NCI-H1694 (cell line): ENCODE measurements at places on chromosomes 13 and 19.

DNA sequence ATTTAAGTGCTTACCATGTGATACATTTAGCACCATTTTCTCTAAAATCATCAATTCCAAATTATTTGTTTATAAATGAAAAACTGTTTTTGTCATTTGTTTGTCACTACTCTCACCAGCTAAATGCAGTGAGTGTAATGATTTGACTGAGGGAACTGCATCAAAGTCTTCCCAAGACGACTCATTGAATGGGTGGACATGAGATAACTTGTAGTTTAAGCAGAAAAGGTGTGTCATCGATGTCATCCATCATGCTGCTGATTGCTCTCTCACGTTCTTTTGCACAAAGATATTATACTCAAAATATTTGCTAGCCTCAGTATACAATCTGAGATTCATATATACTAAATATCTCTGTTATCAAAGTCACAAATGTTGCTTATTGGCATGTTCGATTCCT lies 366.5 kb downstream of the IRS2 start:
- no peak for DNase-seq

GRCh38 chr13:79393564-79394249 lies 12.3 kb downstream of the RBM26 start:
- no peak for DNase-seq

- no peak for DNase-seq
Observed at GRCh38 chr13:29106651-29107050, 286.5 kb downstream of the MTUS2 start.

DNA sequence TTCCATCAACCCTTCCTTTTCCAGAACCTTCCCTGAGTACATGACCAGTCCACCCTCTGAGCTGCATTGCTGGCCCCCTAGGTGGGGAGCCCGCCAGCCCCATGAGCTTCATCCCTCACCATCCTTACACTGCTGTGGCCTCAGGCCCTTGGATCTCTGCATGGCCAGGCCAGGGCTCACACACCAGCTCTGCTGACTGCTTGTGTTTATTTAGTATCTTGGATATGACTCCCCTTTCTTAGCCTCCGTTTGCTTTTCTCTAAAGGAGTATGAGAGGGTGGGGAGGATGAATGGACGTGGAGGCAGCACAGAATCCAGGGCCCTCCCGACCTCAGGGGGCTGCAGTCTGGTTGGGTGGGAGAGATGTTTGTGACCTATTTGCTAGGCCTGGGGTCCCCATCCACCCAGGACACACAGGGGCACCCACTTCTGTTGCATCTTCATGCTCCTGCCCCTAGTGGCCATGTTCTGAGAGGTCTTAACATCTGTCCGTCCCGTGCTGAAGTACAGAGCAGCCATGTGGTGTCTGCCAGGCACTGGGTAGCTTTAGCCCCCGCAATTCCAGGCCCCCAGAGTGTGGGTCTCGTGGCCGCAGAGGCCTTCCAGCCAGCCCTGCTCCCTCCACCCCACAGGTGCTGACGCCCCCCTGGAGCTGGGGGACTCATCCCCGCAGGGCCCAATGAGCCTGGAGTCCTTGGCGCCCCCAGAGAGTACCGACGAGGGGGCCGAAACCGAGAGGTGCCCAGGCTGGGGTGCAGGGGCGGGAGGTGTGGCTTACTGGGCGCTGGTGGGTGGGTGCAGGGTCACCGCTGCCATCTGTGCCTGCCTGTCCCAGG lies 13.0 kb downstream of the ARHGEF1 start:
- peak; percentile 19 for DNase-seq

- peak; percentile 51 for DNase-seq
Observed at GRCh38 chr13:51518827-51519226, 65.4 kb upstream of the WDFY2 start.

GRCh38 chr13:99896369-99897075 lies 75.0 kb downstream of the ZIC5 start:
- DNase-seq, result no peak

DNA sequence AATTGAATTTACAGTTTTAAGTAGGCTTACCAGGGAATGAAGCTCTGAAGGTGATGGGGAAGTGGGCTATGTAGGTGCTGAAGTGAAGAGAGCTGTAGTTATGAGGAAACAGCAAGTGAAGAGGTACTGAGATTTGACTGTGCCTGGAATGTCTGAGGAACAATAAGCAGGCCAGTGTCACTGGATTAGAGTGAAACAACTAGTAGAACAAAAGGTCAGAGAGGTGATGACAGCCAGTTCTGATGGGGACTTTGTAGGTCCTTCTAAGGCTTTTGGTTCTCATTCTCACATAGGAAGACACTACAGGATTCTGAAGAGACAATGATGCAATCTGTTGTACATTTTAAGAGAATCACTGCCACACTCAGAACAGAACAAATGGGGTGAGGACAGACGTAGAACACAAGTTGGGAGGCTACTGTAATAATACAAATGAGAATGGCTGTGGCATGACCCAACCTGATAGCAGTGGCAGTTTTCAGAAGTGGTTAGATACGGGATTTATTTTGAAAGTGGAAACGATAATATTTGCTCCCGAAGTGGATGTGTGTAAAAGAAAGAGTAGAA lies 130.8 kb downstream of the MYCBP2 start:
- no peak for DNase-seq

- DNase-seq, result no peak
Observed at GRCh38 chr19:35841961-35842595, 10.2 kb downstream of the NPHS1 start.

GRCh38 chr13:44451126-44451525 lies 77.5 kb downstream of the SERP2 start:
- no peak for DNase-seq

GRCh38 chr13:25982907-25983306 lies 68.9 kb downstream of the SHISA2 start:
- DNase-seq, result peak; percentile 9

GRCh38 chr13:51997641-51998330 lies 13.5 kb downstream of the ATP7B start:
- DNase-seq, result no peak

DNA sequence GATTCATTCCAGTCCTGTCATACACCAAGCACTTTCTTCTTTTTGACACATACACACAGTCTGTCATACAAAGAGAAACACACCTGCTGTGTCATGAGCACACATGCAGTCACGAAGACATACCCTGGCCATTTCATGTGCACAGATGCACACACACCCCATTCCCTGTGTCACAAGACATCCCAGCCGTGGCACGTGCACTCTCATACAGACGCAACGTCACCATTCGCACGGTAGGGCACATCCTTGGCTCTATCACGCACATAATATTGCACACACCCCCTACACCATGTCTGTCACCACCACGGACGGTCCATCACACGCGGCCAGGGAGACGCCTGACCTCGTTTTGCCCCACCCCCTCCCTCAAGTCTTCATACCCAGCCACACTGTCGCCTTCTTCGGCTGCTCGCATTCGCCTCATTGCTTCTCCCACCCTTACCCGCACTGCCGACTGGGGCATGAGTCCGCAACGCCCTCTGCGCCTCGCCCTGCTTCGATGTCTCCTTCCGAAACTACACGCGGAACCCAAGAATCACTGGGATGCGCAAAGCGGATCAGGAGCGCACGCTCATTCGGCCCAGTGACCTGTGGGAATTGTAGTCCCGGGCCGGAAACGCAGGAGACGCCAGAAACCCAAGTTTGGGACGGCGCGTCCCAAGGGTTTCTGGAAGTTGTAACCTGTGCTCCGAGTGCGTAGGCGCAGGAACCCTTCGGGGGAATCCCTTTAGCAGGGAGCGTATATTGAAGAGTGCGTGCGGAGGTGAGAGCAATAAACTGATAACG lies 6.8 kb upstream of the ZNF283 start:
- no peak for DNase-seq

DNA sequence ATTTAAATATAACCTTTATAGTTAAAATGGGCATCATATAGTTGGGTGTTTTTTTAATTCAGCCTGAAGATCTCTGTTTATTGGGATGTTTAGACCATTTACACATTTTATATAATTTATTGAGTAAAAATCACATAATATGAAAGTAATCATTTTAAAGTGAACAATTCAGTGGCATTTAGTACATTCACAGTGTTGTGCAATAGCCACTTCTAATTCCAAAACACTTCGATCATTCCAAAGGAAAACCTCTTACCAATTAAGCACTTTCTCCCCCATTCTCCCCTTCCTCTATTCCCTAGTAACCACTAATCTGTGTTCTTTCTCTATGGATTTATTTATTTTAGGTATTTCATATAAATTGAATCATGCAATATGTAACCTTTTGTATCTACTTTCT lies 30.2 kb downstream of the ZNF527 start:
- no peak for DNase-seq

DNA sequence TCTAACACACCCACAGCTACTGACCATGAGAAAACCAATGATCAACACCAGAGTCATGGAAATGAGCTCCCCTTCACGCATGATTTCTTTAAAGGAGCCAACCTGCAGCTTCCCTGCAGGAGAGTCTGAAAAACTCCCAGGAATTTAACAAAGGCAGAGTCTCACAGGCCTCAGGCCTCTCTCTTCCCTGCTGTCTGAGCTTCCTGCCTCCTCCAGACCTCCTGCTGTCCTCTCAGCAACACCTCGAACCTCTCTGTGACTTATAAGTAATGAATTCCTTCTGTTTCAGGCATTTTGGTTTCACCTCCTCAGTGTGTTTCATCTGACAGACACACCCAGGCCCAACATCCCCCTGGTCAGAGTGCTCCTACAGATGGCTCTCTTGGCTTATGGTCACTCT lies 1044.4 kb downstream of the UQCRFS1 start:
- no peak for DNase-seq

DNA sequence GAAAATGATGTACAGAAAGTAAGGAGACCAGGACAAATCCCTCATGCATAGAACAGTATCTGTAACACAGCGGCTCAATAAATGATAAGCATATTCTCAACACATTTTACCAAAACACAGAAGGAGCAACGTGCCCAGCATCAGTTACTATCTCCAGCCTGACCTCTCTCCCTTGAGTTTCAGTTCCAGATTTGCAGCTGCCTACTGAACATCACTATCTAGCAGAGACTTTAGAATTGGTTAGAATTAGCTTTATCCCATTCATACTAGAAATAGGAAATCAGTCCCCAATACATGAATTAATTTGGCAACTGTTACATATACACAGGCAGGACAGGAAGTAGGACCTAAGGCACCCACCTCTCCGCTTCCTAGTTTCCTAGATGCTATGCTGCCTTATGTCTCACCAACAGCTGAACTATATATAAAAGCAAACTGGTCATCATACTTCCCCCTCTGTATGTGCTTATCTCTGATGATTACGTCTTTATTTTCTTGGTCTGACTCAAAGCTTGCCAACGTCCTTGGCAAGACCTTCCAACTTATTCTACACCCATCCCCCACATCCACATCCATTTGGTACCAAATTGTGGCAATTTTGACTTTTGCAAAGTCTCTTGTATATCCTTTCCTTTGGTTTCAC lies 61.1 kb downstream of the SACS start:
- DNase-seq, result no peak

GRCh38 chr19:9037400-9038062 lies 27.3 kb upstream of the MUC16 start:
- no peak for DNase-seq

- DNase-seq, result no peak
Observed at GRCh38 chr19:45518469-45518826, 11.2 kb downstream of the VASP start.

- DNase-seq, result no peak
Observed at GRCh38 chr13:79447141-79447540, 33.8 kb upstream of the NDFIP2 start.

DNA sequence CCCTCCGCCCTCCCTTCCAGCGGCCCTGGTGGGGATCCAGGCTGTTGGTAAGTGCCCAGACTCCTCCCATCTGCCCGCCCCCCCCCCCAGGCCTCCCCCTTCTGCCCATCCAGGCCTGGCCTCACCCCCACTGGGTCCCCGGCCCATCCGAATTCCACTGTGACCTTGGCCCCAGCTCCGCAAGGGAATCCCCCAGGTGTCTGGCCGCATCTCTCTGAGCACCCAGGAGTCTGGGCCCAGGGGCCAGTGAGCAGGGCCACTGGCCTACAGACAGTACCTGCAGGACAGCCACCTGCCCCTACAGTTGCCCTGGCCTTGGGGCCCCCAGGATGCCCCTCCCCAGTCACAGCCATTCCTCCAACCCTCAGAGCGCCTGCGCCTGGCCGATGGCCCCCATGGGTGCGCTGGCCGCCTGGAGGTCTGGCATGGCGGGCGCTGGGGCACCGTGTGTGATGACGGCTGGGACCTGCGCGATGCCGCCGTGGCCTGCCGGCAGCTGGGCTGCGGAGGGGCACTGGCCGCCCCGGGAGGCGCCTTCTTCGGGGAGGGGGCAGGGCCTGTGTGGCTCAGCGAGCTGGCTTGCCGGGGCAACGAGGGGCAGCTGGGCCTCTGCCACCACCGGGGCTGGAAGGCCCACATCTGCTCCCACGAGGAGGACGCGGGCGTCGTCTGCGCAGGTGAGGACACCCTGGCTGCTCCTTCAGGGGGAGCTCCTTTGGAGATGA lies 912 bp downstream of the SSC5D start:
- no peak for DNase-seq

- DNase-seq, result no peak
Observed at GRCh38 chr19:16976446-16976845, 50.2 kb downstream of the CPAMD8 start.

DNA sequence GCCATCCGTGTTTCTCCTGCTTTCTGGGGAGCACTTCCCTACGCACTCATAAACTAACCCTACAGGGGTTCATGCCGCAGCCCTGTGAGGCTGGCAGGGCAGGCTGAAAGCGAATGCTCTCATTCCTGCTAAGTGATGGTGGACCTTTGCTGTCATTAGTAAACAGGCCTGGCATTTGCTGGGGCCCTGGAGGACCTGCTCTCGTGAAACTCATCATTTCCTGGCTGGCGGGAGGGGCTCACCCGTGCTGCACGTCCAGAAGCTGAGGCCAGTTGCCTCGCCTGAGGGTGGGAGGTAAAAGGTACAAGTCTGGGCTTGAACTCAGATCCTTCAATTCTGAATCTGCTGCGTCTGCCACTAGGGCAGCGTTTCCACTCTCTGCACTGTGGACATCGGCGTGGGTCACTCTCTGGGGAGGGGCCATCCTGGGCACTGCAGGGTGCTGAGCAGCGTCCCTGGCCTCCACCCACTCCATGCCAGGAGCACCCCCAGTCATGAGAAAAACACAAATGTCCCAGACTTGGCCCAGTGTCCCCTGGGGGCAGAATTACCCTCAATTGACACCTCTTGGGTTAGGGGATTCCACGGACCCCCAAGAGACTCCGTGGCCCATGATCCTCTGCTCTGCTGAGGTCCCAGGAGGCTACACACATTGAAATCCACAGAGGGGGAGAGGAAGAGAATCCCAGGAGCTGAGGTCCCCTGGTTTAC lies 7.0 kb downstream of the MOB3A start:
- no peak for DNase-seq

DNA sequence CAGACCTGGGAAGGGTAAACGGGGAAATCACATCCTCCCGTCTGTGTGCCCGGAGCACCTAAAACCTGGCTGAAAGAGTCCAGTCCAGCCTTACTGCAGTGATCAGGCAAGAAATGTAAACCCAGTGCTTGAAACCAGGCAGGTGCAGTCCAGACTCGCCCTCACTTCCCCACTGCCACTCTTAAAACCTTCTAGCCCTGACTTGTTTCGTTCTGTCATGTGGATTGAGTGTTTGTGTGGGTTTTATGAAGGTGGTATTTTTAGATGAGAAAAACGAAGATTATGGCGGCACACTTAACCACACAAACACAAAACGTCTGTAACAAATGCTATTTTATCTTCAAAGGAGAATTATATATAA lies 839 bp upstream of the CKAP2 start:
- no peak for DNase-seq
